ENCODE measurements at places on chromosomes 7 and 10.

- DNase-seq, result no peak
Measured at GRCh38 chr10:27207350-27207749, 33.2 kb downstream of the ACBD5 start.

- no peak for DNase-seq
Measured at GRCh38 chr10:84267503-84268126, 22.8 kb downstream of the RGR start.

DNA sequence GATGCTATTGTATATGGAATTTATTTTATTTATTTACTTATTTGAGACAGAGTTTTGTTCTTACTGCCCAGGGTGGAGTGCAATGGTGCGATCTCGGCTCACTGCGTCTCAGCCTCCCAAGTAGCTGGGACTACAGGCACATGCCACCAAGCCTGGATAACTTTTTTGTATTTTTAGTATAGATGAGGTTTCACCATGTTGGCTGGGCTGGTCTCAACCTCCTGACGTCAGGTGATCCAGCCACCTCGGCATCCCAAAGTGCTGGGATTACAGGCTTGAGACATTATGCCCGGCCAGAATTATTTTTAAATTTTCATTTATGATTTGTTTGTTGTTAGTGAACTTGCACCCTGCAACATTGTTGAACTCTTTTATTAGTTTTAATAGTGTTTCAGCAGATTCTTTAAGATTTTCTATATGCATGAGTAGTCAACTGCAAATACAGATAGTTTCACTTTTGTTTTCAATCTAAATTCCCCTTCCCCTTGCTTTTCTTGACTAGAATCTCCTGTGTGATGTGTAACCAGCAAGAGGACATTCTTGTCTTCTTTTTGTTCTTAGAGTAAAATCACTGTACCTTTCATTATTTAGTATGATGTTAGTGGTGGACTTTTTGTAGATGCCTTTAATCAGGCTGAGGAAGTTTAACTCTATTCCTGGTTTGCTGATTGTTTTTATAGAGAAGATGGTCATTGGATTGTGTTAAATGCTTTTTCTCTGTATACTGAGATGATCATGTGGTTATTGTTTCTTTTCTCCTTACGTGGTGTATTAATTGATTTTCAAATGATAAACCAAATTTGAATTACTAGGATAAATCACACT is 27.8 kb downstream of the ZNF33A start:
- no peak for DNase-seq

- DNase-seq, result no peak
Measured at GRCh38 chr10:655184-655583, 34.3 kb downstream of the DIP2C start.

DNA sequence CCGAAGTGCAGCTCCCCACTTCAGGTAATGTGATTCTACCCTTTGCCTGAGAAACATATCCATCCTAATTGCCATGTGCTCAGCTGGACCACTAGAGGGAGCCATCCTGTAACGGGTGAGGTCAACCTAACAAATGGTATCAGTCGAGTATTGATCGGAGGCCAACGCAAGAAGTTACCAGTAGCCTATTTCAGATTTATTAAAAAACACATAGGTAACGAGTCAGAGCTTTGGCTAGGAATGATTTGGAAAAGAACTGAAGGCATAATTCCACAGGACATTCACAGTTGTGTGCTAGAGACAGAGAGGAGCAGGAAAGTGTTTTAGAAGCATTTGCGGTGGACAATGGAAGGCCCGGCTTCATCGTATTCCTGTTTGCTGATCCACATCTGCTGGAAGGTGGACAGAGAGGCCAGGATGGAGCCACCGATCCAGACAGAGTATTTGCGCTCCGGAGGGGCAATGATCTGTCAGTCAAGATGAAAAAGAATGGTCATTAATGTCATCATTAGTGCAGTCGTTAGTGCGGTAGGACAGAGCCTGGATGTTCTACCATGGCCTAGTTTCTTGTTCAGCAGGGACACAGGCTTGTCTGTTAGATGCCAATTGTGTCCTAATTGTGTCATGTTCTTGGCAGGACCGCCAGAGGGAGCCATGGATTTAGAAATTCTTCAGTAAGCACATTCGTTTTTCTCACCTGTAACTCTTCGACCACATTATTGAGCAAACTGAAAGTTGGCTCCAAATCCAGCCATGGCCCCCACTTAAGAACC is 17.5 kb downstream of the ACTA2 start:
- DNase-seq, result no peak

DNA sequence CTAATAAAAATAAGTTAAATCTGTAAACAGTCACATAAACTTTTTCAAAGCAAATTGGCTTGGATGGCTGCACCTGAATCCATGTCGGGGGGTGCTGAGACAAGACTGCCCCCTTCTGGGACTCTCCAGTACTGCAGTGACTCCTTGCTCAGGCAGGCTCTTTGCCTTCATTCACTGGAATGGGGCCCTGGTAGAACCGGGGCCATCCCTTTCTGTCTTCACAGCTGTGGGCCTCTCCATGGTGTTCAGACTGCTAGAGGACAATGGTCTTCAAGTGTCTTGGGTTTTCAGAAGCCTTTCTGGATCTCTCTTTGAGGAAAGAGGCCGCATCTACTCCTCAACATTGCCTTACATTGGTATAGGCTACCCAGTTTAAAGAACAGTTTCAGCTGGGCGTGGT is 16.1 kb upstream of the IMPDH1 start:
- no peak for DNase-seq

DNA sequence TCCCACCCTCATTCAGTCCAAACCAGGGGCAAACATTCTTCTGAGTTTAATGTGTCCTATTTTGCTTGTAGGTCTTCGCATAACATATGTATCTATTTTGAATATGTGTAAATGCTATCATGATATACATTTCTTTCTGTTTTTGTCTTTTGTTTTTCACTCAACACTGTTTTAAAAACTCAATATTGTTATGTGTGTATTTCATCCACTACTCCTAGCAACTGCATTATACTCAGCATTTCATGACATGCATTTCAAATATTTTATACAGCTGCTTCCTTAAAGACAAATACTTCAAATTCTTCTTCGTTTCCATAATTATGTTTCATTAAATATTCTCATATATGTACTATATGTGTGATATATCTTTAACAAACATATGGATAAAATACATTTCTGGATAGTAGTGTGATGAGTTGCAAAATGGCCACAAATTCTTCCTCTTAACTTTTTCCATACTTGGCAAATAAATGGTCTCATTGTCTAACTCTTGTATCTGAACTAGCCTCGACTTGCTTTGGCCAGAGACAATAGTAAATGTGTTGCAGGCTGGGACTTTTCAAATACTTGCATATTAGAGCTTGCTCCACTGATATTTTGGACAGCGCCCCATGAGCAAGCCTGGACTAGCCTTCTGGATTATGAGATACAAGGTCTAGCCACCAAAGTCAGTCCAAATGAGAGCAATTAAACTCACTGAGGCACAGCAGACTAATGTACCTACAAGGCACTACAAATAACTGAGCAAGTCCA is 539.7 kb upstream of the KCND2 start:
- no peak for DNase-seq

- no peak for DNase-seq
Measured at GRCh38 chr10:805620-806305, 116.3 kb upstream of the DIP2C start.

- DNase-seq, result no peak
Measured at GRCh38 chr7:144516729-144517525, 113.4 kb upstream of the NOBOX start.

- DNase-seq, result no peak
Measured at GRCh38 chr7:129947701-129948100, 5.1 kb downstream of the UBE2H start.

DNA sequence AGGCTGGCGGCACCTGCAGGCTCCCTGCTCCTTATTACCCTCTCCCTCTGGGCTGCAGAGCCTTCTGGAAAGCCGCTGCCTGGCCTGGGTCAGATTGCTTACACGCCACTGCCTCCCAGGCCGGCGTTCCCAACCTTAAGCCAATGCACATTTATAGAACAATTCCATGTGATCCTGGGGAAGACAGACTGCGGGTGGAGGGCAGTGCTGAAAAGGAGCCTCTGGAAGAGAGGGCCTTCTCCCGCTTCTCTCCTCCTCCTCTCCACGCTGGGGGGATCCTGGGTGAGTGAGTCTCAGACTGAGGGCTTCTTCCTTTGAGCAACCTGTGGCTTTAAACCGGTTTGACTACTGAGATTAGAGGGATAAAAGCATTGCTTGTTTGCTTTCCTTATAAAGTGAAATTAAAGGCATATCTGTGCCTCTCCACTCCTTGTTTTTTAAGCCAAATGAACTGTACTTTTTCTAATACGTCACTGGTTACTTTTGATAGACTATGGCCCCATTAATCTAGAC is 5.5 kb downstream of the TACC2 start:
- no peak for DNase-seq

GRCh38 chr10:106338486-106338885 is 826.0 kb downstream of the SORCS1 start:
- no peak for DNase-seq

GRCh38 chr7:126696256-126697038 is 556.3 kb downstream of the GRM8 start:
- DNase-seq, result no peak

GRCh38 chr10:64396105-64396708 is 875.0 kb downstream of the REEP3 start:
- no peak for DNase-seq

DNA sequence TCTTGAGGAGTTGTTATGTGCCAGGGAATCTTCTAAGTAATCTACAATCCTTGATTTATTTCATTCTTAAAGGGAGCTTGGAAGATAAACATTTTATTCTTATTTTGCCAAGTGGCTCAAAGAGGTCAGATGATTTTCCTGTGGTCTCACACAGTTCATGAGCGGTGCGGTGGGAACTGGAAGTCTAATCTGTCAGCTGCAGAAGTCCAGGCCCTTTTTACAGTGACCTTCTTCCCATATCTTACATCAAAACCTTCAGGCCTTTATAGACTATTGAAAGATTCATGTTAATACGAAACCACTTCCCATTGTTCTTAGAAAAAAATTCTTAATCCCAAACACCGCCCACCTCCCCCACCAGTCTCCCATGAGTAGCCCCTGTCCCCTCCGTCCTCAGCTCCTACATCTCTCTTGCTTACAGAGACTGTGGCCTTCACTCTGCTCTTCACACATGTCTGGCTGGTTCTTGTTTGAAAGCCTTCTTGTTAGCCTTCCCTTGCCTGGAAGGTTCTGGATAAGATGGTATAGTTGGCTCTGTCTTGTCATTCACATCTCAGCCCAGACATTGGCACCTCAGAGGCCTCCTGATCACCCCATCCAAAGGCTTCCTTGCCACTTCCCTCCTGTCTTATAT is 61.5 kb downstream of the ITGA8 start:
- DNase-seq, result no peak

DNA sequence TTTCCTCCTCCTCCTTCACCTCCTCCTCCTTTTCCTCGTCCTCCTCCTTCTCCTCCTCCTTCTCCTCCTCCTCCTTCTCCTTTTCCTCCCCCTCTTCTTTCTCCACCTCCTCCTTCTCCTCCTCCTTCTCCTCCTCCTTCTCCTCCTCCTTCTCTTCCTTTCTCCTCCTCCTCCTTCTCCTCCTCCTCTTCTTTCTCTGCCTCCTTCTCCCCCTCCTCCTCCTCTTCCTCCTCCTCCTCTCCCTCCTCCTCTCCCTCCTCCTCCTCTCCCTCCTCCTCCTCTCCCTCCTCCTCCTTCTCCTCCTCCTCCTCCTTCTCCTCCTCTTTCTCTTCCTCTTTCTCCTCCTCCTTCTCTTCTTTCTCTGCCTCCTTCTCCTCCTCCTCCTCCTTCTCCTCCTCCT is 13.6 kb downstream of the PLXNA4 start:
- no peak for DNase-seq

- DNase-seq, result no peak
Measured at GRCh38 chr7:127390186-127390816, 2.2 kb downstream of the ZNF800 start.

GRCh38 chr10:72087392-72087968 is 871 bp downstream of the SPOCK2 start:
- no peak for DNase-seq

- no peak for DNase-seq
Measured at GRCh38 chr7:158238616-158239289, 348.9 kb downstream of the PTPRN2 start.

GRCh38 chr7:124364283-124364682 is 331.4 kb upstream of the TMEM229A start:
- DNase-seq, result no peak

DNA sequence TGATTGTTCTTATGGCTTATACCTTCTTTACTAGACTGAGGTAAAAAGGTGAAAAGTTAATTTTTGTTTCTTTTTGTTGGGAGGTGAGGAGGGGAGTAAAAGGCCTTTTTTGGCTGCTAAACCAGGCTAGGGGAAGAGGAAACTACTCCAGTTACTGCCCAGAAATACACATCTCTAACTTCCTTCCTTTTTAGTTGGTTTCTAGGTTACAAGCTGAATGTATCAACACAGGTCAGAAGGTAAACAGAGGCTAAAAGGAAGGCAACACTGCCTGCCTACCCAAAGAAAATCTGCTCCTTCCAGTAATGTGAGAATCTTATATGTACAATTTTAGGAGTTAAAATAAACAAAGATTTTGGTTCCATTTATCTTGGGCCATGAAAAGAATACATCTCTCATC is 140.4 kb downstream of the NRBF2 start:
- DNase-seq, result no peak

GRCh38 chr7:96414931-96415292 is 93.0 kb upstream of the SLC25A13 start:
- DNase-seq, result no peak

DNA sequence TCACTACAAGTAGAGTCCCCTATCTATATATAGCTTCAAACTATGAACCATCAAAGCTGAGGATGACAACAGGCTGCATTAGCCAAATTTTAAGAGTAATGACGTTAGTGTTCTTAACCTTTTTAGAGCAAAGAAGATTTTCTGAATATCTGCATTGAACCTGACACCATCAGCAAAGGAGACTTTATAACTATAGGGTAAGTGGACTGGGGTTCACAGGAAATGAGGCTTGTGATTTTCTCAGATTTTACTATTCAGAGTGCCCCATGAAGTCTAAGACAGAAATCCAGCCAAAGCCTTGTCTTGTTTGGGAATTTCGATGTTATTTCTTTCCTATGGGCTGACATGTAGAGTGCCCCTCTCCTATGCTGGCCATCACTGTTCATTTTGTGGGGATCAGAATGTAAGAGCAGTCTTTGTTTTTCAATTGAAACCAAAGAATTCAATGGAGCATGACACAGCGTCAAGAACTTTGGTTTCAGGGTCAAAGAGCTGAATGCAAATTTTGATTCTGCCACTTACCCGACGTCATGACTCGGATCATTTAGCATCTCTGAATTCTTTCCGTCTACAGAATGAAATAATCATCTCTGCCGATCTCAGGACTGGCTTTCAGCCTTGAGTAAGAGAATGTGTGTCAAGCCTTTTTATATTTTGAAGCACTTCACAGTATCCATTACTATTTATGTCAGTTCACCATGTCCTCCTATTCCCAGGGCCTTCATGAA is 52.7 kb downstream of the DENND11 start:
- no peak for DNase-seq

All from SK-N-MC (cell line).